ENCODE measurements at places on chromosomes 16 and 17.

DNA sequence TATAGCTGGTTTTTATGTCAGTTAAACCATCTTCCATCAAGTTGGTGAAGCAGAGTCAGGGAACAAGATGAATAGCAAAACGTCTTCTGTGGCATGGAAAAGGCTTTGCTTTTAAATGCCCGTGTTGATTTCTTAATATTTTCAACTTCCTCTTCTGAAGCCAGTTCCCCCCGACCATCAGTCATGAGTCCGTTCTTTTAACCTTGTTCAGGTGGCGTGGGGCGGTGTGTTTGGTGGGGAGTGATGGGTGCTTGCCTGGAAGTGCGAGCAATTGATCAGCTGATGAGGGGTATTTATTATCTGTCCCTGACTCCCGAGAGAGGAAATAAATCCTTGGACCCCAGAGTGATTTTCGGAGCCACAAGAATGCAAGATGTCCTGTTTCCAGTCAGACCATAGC lies 147.1 kb downstream of the WWOX start:
- DNase-seq, result no peak

GRCh38 chr17:65583921-65584603 lies 22.6 kb upstream of the AXIN2 start:
- DNase-seq, result no peak

- DNase-seq, result no peak
These were observed 149.6 kb downstream of the SOX9 start for GRCh38 chr17:72270273-72270924.

DNA sequence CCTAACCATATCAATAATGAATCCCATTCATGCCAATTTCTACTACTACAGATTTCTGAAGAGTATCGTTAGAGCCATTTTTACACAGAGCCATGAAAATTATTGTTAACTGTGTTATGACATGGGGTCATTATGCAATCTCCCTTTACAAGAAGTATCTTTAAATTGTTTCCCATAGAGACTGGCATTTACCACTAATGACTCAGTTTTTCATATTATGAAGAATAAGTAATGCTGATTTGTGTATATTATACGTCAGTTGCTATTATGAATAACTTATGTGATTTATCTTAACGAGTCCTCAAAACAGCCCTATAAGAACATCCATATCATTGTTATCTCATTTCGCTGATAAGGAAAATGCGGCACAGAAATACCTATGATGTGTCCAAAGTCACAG lies 173.8 kb downstream of the KCNJ2 start:
- no peak for DNase-seq

GRCh38 chr17:59504821-59505220 lies 60.6 kb upstream of the DHX40 start:
- DNase-seq, result no peak

DNA sequence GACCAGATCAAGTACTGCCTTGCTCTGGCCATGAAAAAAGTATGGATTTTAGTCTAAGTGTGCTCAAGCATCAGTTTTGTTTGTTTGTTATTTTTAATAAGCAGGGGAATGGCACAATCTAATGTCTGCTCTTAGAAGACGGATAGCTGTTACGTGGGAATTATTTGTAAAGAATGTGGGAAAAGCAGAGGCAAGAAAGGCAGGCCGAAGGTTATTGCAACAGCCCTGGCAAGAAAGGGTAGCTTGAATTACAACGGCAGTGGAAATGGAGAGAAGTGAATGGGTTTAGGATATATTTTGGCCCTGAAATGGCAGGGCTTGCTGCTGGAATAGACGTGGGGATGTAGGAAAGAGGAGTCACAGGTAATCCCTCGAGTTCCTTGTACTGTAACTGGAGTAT lies 987 bp upstream of the HASPIN start:
- DNase-seq, result no peak

DNA sequence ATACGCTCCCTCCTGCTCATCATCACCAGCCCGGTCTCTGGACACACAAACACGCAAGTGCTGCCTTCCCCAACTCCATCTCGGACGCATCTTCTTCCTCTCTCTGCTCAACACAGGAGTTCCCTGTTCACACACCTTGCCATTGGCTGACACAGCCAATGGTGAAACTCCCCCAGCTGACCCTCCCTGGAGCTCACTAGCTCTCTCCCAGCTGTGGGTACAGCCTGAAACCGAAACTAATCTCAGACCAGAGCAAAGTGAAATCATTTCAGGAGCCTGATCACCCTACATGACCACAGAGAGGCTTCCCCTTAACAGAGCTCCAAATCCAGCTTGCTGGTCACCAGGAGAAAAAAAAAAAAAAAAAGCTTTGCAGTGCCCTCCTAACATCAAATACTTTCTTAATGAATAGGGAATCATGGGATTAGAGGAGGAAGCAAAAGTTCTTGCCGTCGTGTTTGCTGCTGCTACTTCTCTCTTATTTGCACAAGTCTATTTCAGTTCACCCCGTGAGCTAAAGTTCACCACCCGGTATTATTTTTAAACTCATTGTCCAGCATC lies 8.3 kb downstream of the CUEDC1 start:
- DNase-seq, result peak; percentile 35

DNA sequence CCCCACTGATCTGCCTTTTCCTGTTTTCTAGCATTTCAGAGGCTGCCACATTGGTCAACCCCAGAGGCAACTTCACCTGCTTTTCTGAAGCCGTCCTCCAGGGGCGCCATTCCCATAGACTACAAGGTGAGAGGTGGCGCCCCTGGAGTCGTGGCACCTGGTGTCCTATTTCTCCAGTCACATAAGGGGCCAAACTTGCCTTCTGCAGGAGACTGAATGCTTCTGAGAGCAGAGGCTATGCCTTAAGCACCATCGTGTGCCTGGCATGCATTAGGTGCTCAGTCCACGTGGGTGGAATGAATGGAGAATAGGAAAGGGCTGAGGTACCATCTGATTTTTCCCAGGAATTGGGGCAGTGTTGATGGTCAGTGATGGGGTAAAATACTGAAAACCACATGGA lies 164.8 kb downstream of the HAPSTR1 start:
- DNase-seq, result peak; percentile 20

- DNase-seq, result no peak
These were observed 589.2 kb downstream of the CDH11 start for GRCh38 chr16:64532691-64533090.

- no peak for DNase-seq
These were observed 1.4 kb upstream of the PRDM7 start for GRCh38 chr16:90078579-90078895.

DNA sequence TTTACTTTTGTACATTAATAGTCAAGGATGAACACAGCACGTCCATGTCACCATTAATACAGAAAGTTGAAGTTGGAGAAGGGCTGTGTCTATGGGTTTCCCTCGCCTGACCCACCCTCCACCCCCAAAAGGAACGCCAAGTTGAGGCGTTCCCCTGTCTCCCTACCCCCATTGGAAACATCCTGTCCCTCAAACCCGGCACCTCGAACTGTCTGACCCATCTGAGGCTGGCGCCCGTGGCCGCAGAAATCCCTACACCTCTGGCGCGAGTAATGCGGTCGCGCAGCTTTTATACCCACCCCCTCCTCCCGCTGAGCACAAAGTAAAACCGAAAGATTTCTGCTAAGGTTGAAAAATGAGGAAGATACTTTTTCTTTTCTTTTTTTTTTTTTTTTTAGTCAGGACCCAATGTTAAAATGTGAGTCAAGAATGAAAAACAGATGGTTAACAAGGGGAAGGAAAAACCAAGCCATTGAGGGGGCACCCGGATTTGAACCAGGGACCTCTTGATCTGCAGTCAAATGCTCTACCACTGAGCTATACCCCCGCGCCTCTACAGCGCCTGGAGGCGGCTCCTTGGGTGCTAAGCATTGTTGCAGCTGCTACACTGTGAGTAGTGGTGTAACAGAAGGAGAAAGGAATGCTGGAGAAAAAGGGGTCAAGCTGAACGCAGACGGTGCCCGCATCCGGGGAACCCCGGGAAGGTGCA lies 887 bp upstream of the LASP1 start:
- DNase-seq, result peak; percentile 77
